Skin of body (tissue), 3 donors: ENCODE measurements at places on chromosomes 3 and 15. TPM values are rescaled to one million over a fixed set of nuclear protein-coding genes. Genes with fewer than 3 reads are reported as not detected.

DNA sequence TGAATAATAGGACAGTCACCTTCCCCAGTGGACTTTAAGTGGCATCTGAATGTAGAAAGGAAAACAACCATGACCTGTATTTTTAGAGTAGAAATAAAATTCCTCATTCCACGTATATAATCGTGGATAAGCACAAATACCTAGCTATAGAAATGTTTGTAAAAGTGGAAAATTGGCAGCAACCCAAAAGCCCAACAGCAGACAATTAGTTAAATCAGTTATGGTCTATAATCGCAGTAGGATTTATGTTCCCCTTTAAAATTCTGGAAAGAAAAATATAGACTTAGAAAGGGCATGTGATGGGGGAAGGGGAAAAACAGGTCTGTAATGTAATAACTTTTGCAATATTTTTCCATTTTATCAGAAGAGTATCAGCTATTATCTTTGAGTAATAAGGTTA lies 241.9 kb upstream of the ST8SIA2 start:
- DNase-seq: no peak

GRCh38 chr15:52005748-52006701 lies 13.0 kb upstream of the MAPK6 start:
- DNase-seq: no peak

DNA sequence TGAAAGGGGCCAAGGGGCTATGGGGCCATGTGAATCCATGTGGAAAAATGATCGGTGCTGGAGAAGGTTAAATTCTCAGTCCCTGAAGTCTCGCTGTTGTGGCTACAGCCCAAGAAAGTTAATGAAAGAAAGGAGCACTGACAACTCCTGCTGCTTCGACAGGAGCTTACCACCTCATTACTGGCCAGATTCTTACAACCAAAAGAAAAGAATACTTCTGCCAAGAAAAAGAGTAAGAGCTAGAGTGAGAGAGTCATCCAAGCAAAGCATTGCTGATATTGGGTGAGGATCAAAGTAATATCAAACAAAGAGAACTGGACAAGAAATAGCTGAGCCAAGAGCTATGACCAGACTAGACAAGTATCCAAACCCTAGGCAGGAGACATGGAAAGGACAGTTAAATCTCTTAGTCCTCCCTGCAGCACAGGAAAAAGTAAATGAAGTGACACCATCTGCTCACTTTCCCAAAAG lies 348.4 kb upstream of the PLSCR5 start:
- DNase-seq: no peak

Gene ABHD17C
- total RNA-seq: 6.8 TPM

- DNase-seq: no peak
Observed at GRCh38 chr3:122235147-122235546, 51.7 kb downstream of the CASR start.

Gene EFCC1
- 0.79 TPM for total RNA-seq

- peak; percentile 57 for DNase-seq
Observed at GRCh38 chr3:184785890-184786279, 26.1 kb upstream of the VPS8 start.
